DMS153 (cell line): ENCODE measurements at places on chromosomes 4 and X.
A peak's percentile ranks its signal among the peaks of the same experiment; 100 is the strongest.

GRCh38 chr4:86910369-86910768, 18.1 kb upstream of the C4orf36 start:
- no peak for DNase-seq

- no peak for DNase-seq
Observed at GRCh38 chrX:19723427-19723826, 164.0 kb downstream of the SH3KBP1 start.

GRCh38 chrX:154327038-154327820, 31.6 kb downstream of the TKTL1 start:
- no peak for DNase-seq

DNA sequence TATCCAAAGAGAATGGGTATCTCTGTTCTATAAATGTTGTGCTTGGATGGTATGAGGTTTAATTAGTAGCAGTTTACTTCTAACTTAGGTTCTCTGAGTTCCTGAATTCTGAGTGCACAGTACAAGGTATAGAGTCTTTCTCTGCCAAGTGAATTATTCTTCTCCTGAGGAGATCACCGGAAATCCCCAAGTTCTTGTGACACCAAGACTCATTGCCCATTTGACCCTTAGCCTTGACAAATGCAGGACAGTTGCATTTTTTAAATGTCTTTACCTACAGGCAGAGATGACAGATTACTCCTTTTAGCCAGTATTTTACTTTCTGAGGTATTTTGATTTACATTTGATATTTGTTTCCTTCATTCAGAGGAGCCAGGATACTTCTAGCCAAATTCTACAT, 72.9 kb downstream of the MAOA start:
- DNase-seq = no peak

GRCh38 chr4:150306719-150307118, 228.5 kb downstream of the DCLK2 start:
- DNase-seq = no peak

DNA sequence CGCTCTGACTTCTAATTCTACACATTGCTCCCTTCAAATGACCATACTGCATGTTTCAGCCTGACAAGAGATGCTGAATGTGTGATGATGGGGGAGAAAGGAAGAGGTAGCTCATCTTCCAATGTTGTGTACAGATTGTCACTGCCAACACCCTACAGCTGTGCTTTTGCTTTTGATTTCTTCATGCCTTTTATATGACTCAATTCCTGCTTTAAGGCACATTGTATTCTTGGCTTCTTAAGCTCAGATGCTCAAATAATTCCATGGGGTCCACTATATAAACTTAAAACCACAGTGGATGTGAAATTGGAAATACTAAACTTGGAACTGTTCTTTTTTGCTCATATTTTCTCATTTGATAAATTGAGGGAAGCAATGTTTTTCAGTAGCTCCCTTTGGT, 183.2 kb upstream of the WDFY3 start:
- DNase-seq = no peak

DNA sequence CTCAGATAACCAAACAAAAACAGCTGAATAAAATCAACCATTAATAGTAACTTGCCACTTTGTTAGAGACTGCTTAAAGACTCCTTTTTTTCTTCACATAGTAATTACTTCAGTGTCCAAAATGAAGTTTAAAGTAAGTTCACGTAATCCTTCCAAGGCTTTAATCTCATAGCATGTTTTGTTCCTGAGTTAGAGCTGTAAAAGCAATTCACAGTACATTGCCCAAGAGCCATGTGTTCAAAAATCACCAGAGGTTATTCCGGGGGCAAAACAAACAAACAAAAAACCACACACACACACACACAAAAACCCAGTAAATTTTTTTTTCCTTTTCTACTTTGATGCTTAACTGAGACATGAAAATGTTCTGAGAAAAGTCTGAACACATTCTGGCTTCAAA, 6.1 kb downstream of the GPR82 start:
- no peak for DNase-seq

DNA sequence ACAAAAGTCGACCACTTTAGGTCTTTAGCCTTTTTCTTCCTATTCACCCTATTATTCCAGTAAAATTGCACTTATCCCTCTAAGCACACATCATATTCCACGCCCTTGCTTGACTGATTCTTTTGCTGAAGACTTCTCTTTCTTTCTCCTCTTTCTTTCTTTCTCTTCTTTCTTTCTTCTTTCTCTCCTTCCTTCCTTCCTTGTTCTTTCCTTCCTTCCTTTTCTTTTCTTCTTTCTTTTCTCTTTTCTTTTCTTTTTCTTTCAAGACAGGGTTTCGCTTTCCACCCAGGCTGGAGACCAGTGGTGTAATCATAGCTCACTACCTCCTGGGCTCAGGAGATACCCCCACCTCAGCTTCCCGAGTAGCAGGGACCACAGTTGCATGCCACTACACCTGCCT, 61.9 kb downstream of the RASGEF1B start:
- no peak for DNase-seq

GRCh38 chr4:139301821-139302611, at the start of gene NDUFC1:
Gene NDUFC1, minus strand, starts transcription at chr4:139302477. Its CDS starts 6,679 bp downstream, at chr4:139295798.
- no peak for DNase-seq

DNA sequence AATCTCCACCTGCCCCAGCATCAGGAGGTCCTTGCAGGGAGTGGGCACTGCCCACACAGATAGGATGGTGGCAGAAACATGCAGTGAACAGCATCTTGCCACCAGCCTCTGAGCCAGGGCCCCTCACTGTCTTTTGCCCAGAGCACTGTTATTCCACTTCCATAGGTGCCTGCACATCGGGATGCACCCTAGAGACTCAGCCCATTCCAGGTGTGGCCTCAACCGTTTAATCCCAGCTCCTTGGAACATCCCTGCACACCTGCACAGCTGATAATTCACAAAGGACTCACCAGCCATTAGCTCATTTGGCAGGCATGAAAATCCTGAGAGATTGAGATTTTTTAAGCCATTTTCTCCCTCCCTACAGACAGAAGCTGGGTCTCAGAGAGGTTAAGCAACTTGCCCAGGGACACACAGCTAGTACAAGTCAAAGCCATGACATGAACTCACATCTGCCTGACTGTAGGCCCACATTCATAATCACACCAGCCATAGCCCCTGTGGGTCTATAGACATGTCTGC, 116.3 kb downstream of the EFNB1 start:
- no peak for DNase-seq

- no peak for DNase-seq
Observed at GRCh38 chrX:139083191-139083590, 371.7 kb upstream of the FGF13 start.

GRCh38 chrX:138769918-138770317, 58.4 kb upstream of the FGF13 start:
- no peak for DNase-seq

DNA sequence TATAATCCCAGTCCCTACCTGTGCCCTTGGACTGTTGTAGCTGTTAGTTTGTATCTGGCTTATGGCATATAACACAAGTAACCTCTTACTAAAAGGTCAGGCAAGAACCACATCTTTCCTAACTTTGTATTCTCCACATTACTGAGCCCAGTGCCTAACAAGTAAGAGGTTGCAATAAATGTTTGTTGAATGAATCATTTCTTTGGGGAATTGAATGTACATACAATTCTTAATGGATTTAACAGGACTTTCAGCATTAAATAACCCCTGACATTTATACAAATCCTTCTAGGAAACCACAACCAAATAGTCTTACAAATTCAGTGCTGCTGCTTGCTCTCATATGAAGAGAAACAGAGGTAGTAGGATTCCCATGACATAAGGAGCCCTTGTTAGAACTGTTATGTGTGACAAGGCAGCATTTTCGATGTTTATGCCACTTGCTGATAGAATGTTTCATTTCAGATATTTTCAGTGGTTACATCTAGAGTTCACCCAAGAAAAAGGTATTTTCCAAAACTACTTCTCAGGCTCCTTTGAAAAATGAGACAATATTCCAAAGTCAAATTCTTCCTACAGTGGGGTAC, 62.0 kb downstream of the MBNL3 start:
- DNase-seq = no peak

DNA sequence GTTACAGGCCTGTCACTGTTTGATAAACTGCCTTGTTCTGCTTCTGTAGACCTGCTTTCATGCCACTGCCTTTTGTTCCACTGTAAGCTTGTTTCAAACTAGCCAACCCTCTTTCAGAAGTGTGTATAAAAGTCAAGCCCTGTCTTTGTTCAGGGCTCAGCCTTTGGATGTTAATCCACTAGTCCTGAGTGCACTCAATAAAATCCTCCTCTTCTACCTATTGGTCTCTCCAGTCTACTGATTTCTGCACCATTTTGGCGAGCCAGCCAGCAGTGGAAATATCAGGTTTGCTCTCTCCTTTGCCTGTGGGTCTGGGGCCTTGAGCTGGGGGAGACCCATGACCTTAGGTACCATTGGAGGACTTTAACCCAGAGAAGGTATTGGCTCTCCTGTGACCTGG, 901.6 kb upstream of the NDST4 start:
- no peak for DNase-seq

DNA sequence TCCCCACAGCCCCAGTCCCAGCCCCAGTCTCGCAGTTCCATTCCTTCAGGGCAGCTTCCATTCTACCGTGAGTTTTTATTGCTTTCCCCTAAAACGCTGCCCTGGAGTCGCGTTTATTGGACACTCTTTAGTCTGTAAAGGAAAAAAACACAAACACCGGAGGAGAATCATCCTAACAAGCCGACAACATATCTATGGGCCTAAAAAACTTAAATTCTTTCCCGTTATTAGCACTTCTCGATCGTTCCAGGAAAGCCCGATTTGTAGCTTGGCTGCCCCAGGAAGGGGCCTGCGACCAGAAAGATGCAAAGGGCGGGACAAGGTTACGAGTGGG, 178.5 kb downstream of the CBR4 start:
- no peak for DNase-seq

GRCh38 chr4:26860157-26860921, at the start of gene STIM2:
Gene STIM2, plus strand, starts transcription at chr4:26860841.
- peak; percentile 89 for DNase-seq

DNA sequence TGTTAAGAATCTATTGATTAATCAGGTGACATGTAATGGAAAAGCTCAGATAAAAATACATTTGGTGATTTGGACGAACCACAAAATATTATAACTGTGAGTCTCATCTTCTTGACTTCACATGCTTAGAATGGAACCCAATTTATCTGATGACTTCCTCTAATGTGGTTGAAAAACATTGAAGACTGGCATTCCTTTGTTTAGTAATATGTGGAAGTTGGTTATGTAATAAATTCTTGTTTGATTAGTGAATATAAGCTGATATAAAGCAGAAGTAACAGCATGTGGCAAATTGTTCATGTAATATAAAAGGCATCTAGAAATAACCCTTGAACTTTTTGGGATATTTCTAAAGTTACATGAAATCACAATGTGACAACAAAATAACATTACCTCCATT, 9.7 kb downstream of the GIMD1 start:
- DNase-seq = no peak
